Ureter (tissue), 1 donor: ENCODE measurements at places on chromosomes 5 and 9. TPM values are rescaled to one million over a fixed set of nuclear protein-coding genes. Genes with fewer than 3 reads are reported as not detected.

The ADAMTS16 gene
- total RNA-seq = 0.52 TPM

The AK8 gene
- 1.7 TPM for total RNA-seq

The PCDHGA2 gene
- 2.6 TPM for total RNA-seq

The IFNA21 gene
- total RNA-seq = not detected

The HAPLN1 gene
- 0.44 TPM for total RNA-seq

The ATP6V0E1 gene
- 208 TPM for total RNA-seq

The IFNB1 gene
- total RNA-seq = not detected

The IL5 gene
- not detected for total RNA-seq

The NME5 gene
- 11.1 TPM for total RNA-seq

The S1PR3 gene
- total RNA-seq = 48.6 TPM

The CDK5RAP2 gene
- total RNA-seq = 44.0 TPM

The PHF24 gene
- 1.7 TPM for total RNA-seq

The TRIM36 gene
- 0.62 TPM for total RNA-seq

The TEX48 gene
- total RNA-seq = not detected

The SCGB3A2 gene
- not detected for total RNA-seq

The GTF2H2 gene
- total RNA-seq = 39.5 TPM

The JMY gene
- total RNA-seq = 16.0 TPM

The OTULINL gene
- total RNA-seq = 18.9 TPM

The ANKRD31 gene
- total RNA-seq = 1.0 TPM

The DPYSL3 gene
- total RNA-seq = 130 TPM

The OBP2B gene
- total RNA-seq = not detected

The TICAM2 gene
- total RNA-seq = 2.8 TPM

The INSL6 gene
- not detected for total RNA-seq

The GHR gene
- total RNA-seq = 3.6 TPM

The ATOSB gene
- 11.5 TPM for total RNA-seq

The CTXN3 gene
- not detected for total RNA-seq

The CER1 gene
- total RNA-seq = not detected

The FRMD3 gene
- 16.8 TPM for total RNA-seq

The DBH gene
- total RNA-seq = not detected

The FCN2 gene
- 0.49 TPM for total RNA-seq

The IFNA8 gene
- total RNA-seq = not detected

The PTPN3 gene
- total RNA-seq = 36.4 TPM
